ENCODE measurements at places on chromosomes 1 and 21.

DNA sequence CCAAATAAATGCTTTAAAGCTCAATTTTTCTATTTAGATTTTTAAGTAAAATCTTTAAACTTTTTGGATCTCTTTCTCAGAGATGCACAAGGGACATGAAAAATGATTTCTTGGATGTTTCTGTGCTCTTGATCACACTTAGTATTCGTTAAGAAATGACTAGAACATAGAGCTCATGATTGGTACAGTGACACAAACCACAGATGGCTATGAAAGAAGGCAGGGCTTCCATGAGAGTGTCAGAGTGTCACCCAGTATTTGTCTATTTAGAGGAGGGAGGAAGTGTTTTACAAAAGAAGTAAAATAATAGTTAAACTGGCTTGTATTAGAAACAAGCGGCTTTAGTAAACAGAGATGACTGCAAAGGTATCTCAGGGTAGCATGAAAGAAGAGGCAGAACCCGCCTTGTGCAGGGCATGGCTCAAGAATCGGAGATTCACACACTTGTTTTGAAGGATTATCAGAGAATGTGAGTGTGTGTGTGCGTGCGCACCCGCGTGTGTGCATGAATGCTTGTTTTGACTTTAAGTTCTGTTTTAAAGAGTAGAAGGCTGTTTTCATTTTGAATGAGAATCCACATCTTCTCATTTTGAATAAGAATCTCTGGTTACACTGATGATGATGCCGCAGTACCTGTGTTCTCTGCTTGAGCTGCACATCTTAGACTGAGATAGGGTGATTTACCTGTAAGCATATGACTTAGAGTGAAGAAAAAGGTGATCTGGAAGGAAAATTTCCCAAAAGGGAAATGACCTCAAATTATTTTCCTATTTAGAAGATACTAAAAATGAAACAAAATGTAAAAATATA, 82.1 kb downstream of the VPS26C start:
- DNase-seq: no peak

- no peak for DNase-seq
These were observed 26.5 kb upstream of the SAMD11 start for GRCh38 chr1:897226-897625.

- DNase-seq: no peak
These were observed 65.5 kb upstream of the LAPTM5 start for GRCh38 chr1:30822966-30823581.

GRCh38 chr1:24558902-24559791, 3.3 kb downstream of the NCMAP start:
- peak; percentile 44 for DNase-seq

DNA sequence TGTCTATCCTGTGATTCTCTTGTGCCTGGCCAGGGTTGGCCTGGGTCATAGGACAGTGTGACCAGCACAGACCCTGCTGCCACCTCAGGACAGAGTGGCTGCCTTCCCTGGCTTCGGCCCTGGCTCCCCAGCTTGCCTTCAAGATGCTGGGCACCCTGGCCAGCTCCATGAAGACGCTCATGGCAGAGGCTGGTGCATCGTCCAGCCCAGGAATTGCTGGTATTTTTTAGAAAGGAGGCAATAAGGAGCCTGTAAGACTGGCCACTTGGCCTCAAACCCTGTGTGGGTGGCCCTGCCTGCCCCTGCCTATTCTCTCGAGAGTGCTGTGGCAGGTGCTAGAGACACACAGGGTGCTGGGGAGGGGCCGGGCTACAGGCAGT, 70.4 kb upstream of the ACTRT2 start:
- no peak for DNase-seq

DNA sequence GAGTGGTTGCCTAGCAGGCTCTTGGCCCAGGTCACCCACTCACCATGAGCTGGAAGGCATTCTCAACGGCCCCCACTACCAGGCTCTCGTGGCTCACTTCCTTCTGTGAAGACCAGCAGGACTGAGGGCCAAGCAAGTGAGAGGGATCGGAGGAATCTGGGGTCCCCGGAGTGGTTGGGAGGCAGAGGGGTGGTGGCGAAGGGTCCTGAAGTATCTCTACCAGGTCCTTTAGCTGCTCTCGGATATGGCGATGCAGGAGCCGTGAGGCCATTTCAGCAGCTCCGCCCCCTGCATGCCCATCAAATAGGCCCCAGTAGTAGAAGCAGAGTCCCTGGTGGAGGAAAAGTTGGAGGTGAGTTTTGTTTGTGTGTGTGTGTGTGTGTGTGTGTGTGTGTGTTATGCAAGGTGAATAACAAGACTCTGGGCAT, 2.4 kb downstream of the PPM1J start:
- DNase-seq: no peak

GRCh38 chr1:30049748-30050296, 673.6 kb downstream of the MATN1 start:
- no peak for DNase-seq

DNA sequence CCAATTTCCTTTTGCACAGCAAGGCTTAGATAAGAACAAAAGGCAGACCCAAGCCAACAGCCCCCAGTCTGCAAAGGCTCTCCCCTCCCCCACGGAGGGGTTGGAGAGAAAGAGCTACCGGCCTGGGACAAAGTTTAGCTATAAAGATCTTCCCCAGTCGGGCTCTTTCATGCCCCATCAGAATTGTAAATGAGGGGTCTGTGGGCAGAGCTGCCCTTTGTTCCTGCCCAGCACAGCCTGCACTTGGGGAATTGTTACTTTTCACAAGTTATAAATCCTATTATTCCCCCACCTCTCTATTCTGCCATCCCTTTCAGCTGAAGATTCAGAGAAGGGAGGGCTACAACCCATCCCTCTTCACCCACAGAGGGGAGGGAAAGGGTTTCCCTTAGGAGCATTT, 3.5 kb downstream of the MYCL start:
- DNase-seq: no peak

DNA sequence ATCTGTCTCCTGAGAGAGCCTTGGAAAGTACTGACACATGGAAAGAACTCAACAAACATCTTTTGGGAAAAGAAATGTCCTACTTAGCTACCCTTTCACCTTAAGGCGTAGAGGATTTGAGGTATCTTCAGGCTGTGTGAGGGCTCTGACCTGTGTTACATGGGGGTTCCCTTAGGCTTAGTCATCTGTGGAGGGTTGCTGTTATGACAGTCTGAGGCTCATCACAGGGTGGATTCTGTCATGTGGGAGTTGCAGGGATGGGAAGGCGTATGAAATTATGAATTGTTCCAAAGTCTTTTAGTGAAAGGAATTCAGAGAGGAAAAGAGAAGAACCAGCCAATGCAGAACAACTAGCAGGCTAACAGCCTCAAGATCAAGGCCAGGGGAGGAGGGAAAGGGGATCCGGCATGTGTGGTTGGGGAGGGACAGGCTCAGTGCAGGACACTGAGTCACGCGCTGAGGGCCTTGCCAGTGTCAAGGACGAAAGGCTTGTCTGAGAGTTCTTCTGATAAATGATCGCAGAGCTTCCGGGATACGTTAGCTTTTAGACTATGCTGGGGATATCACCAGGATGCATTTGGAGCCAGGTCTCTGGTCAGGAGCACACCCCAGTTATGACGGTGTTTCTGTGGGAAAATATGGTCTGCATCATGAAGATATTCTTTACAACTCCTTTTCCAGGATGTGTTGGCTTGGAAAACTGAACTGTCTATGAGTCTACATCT, 24.6 kb upstream of the PLA2G2C start:
- no peak for DNase-seq

GRCh38 chr21:42013931-42014330, 3.8 kb upstream of the ZBTB21 start:
- DNase-seq: peak; percentile 84

GRCh38 chr21:43703035-43703880, 15.7 kb upstream of the PDXK start:
- DNase-seq: no peak

DNA sequence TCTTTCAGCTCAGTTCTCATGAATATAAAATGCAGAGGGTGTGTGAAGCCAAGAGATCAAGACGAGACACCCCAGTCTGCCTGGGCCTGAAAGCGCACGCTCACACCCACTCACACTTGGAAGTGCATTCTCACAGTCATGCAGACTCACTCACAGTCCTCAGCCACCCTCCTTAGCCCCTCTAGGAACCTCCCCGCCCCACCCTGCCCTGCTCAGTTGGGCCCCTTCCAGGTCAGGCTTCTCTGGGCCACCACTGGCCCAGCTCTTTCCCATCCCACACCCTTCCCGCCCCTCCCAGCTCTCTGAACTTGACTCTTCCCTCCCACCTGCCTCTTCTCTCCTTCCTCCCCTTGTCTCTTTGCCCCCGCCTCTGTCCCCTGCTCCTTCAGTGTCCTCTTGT, 93.8 kb downstream of the EPHB2 start:
- DNase-seq: no peak

GRCh38 chr1:172121081-172121717, 279.9 kb downstream of the DNM3 start:
- no peak for DNase-seq

DNA sequence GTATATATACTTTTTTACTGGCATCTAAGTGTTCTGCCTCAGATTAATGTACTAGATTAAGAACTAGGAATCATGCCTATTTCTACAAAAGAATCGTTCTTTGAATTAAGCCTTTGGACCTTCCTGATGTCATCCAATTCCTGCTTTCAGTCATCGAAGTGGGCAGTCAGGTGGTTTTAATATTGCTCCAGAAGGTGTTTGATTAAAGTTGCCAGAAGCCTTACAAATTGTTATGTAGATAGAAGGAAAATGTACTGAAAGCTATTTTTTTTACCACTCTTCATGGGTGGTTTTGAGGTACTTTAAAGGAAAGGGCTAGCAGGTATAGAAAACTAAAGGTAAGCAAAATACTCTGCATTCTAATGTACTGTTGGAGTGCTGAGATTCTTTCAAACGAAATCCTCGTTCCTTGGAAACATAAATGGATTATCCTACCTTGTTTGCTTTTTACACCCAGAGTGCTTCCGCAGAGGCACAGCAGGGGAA, 716 bp downstream of the CTBS start:
- no peak for DNase-seq

DNA sequence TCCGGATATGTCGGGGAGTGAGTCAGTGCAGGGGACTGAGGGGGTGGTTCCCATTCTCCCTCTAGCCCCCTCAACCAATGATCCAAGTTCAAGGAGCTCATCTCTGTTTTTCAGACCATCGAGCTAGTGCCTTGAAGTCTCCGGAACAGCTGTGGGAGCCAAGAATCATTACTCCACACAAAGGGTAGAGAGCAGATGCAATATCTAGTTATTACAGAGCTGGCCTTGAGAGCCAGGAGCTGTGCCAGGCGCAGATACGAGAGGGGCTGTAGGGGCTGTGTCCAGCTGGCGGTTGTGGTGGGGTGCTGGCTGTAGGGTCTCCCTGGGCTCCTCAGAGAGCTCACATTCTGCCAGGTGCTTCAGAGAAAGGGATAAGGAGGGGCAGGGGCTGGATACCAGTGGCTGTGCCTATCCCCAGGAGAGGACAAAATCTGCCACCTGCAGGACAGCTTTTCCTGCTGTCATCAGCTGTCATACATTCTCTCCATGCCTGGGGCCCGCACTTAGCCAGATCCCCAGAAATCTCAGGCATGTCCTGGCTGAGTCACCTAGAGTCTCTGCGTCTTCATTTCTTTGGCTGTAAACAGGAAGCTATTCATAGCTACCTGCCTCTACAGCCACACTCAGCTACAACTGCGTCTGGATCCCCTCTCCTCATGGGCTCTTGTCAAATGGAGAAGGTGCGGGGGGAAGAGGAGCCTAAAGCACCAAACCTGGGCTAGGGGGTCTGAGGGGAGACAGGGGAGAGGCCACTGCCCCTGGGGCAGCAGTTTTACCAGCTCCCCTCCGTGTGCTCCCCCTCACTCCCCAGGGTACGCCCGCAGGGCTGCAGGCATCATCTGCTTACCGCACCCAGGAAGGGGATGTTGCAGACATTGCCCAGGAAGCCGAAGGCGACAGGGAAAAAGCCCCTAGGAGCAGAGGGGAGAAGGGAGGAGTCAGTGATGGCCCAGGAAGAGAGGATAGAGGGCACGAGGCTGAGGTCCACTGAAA, 2.4 kb upstream of the KISS1 start:
- DNase-seq: no peak

- no peak for DNase-seq
These were observed 134.7 kb downstream of the TGFBR3 start for GRCh38 chr1:91751275-91751674.

- no peak for DNase-seq
These were observed 12.7 kb upstream of the AK2 start for GRCh38 chr1:33049371-33049770.

DNA sequence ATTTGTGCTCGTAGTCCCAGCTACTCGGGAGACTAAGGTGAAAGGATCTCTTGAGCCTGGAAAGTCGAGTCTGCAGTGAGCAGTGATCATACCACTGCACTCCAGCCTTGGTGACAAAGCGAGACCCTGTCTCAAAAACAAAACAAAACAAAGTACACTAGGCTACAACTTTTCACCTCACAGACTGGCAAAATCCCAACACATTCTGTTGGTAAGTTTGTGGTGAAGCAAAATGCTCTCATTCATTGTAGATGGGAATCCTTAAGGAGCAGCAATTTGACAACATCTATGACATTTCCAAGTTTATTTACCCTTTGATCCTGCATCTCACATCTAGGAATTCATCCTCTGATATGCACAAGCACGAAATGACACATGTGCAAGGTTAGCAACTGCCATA, 20.2 kb upstream of the SLC1A7 start:
- DNase-seq: no peak

- no peak for DNase-seq
These were observed 27.2 kb downstream of the THAP3 start for GRCh38 chr1:6651909-6652308.

- DNase-seq: no peak
These were observed 175.7 kb downstream of the HHIPL2 start for GRCh38 chr1:222372221-222372620.

- no peak for DNase-seq
These were observed 94.7 kb downstream of the NTMT2 start for GRCh38 chr1:170240409-170240808.

GRCh38 chr21:29289317-29289716, 9.4 kb upstream of the BACH1 start:
- DNase-seq: no peak

DNA sequence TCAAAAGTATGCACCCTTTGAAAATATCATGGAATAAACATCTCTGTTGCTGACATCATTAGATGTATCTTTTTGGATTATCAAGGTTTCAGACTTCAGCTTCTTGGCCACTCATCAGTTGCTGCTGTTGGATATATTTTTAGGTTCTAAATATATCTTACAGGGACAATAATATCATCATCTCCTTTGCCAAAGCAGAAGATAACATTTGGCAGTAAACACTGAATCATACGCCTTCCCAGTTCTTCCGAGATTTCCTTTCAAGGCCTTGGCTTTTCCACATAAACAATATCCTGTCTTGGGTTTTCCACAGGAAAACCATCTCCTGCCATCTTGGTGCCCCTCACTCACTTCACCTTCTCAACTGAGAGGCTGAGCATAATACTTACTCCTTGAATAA, 39.3 kb downstream of the RGS7 start:
- DNase-seq: no peak

- peak; percentile 14 for DNase-seq
These were observed 18.5 kb downstream of the ALDH4A1 start for GRCh38 chr1:18883636-18884418.

DNA sequence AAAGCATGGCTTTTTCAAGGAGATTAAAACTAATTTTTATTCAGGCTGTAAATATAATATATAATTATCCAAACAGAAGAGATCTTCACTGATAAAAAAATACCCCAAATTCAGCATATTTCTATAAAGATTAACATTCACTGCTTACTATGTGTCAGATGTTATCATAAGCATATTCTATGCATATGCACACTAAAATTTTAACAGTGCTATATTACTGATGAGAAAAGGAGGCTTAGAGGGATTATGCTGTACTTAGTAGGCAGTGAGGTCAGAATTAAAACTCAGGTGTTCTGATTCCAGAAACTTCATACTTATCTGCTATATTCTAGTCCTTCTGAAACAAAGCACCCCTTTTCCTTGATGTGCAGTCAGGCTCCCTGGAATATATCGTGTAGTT, 33.8 kb upstream of the ATP6V1G3 start:
- no peak for DNase-seq

GRCh38 chr1:33314416-33314815, 6.5 kb downstream of the A3GALT2 start:
- peak; percentile 95 for DNase-seq
